ENCODE measurements at places on chromosomes 6 and 20.
A peak's percentile ranks its signal among the peaks of the same experiment; 100 is the strongest.

DNA sequence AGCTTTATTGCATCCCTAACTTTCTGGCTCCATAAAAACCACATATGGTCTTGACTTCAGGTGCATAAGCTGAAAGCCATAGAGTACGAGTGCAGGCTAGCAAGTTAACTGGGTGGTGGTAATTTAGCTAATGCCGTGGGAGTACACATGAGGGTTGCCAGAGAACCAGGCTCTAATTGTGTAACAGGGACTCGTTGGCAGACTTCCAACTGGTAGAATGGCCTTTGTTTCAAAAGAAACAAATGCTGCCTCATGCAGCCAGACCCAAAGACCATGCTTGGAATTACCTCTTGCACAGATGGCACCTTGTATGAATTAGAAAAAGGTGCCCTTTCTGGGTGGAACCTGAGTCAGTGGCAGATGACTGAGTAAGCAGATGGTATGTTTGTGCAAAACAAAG lies 73.2 kb downstream of the LY86 start:
- no peak for DNase-seq

DNA sequence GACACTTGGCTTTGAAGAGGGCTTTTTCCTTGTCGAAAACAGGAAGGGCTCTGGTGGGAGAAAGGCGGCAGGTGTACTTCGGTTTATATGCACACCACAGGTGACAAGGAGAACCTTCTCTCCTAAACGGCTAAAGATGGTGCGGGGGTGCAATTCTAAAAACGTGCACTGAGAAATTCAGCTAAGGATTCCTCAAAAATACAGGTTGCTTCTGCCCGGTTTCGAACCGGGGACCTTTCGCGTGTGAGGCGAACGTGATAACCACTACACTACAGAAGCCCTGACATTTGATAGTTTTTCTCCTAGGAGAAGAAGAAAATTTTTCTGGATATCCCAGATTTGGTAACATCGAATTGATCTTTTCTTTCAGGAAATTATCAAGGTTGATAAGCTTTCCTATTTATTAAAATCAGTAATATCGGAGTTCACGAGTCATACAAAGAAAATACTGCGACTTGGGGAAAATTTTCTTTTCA lies 32.0 kb downstream of the POM121L2 start:
- DNase-seq, result peak; percentile 17

DNA sequence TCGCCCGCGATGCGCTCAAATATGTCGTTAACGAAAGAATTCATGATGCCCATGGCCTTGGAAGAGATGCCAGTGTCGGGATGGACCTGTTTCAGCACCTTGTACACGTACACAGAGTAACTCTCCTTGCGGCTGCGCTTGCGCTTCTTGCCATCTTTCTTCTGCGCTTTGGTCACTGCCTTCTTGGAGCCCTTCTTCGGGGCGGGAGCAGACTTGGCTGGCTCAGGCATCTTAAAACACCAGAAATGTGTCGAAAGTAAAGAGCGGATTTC lies 36.4 kb downstream of the HFE start:
- DNase-seq, result peak; percentile 71

- no peak for DNase-seq
Measured at GRCh38 chr6:41922154-41922553, 855 bp downstream of the BYSL start.

DNA sequence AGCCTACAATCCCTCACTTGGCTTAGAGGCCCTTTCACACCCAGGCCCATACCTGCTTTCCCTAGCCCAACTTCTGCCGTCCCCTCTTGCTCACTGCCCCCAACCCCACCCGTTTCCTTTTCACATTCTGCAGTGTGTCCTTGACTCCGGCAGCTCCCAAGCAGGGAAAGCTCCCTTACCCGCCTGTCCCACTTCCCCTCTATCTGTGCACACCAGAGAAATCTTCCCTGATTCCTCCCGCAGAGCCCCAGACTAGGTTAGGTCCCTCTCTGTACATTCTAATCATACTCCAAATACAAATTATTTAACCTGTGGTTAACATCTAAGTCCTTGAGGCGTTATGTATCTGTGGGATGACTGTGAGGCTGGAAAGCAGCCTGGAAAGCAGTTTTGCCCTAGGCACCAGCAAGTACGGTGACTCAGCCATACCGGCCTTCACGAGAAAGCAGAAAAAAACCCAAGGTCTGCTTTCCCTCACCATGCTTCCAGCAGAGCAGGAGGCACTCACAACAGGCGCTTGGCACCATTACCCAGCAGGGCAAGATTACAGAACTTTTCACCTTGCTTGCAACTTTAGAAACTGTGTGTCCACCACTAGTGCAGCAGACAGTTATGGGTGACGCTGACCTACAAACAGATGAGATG lies 22.3 kb downstream of the ELOVL5 start:
- DNase-seq, result no peak

GRCh38 chr6:29777310-29777709 lies 50.3 kb upstream of the HLA-G start:
- no peak for DNase-seq

DNA sequence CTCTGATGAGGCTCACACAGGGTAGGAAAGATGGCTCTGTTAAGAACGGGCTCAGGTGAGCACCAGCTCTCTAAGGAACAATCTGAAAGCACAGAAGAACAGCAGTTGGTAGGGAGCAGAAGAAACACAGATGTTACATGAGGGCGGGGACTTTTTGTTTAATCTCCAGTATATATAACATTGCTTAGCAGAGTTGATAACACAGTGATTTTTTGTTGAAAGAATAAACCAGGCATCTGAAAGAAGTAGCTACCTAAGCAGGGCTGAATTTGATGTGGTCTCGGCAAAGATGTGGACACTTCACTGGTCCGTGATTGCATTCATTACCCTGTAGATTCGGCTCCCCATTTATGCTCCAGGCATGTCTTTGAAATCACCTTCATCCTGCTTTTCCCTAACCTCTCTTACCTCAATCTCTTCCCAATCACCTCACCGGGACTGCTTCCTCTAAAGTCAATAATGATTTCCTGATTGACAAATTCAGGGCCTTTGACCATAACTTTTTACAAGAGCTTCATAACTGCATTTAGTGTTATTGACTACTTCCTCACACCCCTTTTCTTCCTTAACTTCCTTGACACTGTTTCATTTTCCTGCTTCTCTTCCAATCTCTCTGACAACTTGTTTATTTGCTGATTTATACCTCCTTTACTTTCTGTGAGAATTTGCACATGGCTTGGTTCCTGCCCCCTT lies 34.4 kb downstream of the SAMD3 start:
- no peak for DNase-seq

GRCh38 chr6:138987080-138987642 lies 892 bp downstream of the REPS1 start:
- no peak for DNase-seq

DNA sequence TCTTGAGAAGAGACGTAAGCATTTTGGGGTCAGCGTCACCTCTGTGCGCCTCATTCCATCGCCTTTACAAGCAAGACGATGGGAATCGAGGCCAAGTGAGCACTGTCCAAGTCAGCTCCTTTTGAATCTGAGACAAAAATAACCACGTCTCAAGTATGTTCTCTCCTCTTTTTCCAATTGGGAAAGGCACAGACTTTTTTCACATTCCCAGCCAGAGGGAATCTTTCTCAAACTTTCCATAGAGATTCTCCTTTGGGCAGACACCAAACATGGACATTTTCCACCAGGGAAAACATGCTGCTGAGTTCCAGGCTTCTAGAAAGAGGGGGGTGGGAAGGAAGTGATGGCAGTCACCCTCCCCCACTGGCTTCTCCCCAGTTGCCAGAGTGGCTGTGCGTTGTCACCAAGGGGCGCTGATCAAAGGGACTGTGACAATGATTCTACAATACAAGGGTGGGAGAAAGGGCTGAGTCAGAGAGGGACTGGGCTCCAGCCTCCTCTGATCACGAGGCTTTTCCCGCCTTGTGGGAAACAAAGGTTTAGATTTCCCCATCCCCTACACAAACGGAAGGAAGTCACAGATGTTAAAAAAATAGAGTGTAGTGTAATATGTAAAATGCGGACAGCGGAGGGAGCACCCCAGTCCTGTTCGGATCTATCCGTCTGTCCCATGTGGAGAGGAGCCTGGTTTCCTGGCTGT lies 281.9 kb upstream of the RNF24 start:
- no peak for DNase-seq

DNA sequence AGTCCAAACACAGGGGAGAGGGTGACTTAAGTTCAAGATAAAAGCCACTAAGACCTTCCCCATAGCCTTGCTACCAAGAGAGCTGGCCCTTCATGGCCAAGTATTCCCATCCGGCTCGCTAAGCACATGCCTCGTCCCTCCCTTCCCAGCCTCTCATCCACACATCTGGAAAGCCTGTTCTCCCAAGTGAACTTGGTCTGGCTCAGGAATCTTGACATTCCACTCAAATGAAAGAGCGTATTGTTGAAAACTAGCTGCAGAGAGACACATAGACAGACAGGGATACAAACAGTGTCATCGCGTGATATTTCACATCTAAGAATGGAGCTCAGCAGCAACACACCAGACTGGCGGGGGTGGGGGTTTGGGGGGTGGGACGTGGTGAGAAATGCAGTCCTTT lies 182.8 kb upstream of the FOXQ1 start:
- DNase-seq, result no peak

DNA sequence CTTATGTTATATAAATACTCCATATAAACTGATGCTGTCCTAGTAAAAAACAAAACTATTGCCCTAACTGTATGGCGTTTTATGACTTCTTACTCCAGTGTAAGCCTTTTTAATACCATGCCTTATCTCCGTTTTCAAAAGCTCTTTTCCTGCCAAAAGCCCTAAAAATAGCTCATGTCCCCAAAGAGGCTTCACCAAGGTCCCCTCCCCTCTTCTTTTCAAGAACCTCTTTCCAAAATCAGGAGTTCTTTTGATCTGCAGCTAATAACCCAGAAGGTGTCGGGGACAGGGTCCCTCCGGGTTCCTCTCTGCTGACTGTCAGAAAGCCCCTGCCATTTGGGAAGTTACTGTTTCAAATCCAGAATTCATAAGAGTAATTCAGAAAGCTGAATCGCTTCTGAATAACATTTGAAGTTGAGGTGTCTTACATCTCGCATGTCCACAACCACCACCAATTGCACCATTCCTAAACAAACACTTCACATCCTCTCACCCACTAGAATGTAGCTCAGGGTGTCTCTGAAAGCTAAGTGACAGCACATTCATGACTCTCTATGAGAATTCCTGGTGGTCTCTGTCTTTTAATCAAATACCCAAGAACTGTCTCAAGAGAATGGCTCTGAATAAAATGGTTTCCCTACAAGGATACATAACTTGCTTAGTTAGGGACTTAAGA lies 13.3 kb downstream of the TASP1 start:
- DNase-seq, result no peak

DNA sequence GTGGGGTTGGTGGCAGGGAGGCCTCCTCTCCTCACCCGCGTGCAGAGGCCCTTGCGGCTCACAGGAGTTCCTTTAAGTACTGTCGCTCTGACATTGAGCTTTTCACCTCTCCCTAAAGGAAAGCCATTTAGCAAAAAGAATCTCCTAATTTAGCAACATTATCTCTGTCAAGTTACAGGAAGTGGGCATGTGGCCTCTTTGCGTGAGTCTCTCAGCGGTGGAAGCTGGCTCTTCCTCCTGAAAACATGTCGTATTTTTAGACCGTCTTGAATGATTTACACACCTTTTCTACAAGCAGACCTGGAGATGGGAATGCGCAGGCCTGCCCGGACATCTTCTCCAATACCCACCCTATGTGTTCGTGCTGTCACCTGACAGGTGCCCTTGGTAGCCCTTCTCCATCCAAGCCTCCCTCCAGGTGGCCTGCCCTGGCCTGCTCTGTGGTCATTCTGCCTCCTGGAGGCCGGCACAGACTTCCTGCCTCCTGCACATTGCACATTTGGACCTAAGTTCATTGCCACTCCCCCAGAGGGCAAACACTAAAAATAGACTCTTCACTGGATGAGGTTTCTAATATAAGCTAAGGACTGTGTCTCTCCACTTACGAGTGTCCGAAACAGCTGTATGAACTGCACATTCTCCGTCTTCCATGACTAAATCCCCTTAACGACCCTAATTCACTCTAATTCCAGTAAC lies 18.5 kb upstream of the PHACTR3 start:
- DNase-seq, result no peak

DNA sequence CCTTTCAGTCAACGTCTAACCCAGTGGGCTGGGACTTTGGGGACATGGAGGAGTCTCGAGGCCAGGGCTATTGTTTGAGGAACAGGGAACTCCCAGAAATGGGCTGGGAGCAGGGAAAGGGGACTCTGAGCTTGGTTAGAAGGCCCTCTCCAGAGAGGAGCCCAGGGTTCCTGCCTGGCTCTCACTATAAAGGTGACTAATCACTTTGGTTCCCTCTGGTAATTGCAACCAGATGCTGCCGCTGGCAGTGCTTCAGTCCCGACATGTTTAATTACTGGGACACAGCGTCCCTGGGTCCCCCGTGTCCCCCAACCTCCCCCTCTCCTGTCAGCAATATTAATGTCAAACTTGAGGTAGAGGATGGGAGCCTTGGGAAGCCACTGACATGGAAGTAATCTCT lies 5.0 kb upstream of the GDF5 start:
- no peak for DNase-seq

- DNase-seq, result no peak
Measured at GRCh38 chr6:5645328-5646290, 361.1 kb downstream of the NRN1 start.

GRCh38 chr20:32248043-32248442 lies 29.4 kb upstream of the KIF3B start:
- no peak for DNase-seq

DNA sequence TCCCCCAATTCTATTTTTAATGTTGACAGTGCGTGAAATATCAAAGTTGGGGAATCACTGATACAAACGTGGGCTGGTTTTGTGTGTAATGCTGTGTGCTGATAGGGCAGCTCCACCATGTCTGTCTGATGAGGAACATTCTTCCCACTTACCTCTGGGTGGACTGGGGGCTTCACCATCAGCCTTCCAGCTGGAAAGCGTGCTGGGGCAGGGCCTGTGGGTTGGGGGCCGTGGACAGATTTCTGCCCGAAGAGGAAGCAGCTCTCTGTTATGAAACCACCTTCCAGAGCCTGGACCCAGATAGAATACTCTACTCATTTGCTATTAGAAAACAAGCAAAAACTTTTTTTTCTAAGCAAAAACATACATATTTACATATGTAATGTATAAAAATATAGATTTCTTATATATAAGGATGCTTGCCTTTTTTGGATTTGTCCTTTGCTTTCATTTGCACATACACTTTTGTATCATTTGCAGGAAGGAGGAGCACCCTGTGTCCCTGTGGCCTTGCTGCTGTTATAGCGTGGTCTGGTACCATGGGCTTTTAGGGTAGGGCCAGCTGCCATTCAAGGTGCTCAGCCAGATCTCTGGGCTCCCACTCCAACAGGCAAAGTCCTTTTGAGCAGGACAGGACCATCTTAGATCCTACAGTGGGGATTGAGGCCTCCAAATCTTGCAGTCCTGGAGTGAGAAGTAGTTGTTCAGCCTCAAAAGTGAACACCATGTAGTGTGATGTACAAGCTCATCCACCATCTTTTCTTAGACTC lies 48.1 kb downstream of the DUSP22 start:
- DNase-seq, result no peak
